SK-N-SH (cell line): ENCODE measurements at places on chromosomes 7 and 10.
A peak's percentile ranks its signal among the peaks of the same experiment; 100 is the strongest.

DNA sequence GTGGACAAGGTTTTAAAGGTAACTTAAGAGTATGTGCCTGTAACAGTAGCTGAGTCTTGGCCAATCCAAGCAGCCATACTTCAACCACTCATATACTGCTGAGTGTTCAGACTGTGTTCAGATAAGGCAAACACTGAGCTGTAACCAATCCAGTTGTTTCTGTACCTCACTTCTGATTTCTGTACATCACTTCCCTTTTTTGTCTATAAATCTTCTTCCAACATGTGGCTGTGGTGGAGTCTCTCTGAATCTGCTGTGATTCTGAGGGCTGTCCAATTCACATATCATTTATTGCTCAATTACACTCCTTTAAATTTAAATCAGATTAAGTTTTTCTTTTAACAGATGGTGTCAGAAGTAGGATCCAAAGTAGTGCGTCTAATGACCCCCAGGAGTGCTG, 149.5 kb upstream of the PHF14 start:
- no peak for DNase-seq

DNA sequence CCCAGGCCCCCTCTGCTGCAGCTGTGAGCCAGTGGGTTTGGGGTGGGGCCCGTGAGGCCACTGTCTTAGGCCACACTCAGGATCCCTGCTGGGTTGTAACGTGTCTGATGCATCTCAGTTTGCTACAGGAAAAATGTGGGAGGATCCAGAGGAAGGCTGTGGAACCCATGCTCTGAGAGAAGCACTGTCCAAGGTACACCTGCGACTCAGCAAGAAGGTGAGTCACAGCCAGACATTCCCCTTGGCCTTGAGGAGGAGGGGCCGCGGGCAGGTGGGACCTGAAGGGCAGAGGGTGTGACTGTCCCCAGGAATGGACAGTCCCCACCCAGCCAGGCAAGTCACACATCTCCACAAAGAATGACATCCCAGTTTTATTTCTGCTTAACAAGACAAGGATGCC, 27.8 kb upstream of the C10orf120 start:
- DNase-seq, result no peak

- no peak for DNase-seq
Measured at GRCh38 chr7:46160861-46161260, 239.8 kb upstream of the IGFBP3 start.

- no peak for DNase-seq
Measured at GRCh38 chr7:85172530-85172941, 14.3 kb downstream of the SEMA3D start.

GRCh38 chr7:53541475-53541874, 506.0 kb downstream of the POM121L12 start:
- DNase-seq, result no peak

- no peak for DNase-seq
Measured at GRCh38 chr7:91824201-91824600, 56.3 kb downstream of the MTERF1 start.

DNA sequence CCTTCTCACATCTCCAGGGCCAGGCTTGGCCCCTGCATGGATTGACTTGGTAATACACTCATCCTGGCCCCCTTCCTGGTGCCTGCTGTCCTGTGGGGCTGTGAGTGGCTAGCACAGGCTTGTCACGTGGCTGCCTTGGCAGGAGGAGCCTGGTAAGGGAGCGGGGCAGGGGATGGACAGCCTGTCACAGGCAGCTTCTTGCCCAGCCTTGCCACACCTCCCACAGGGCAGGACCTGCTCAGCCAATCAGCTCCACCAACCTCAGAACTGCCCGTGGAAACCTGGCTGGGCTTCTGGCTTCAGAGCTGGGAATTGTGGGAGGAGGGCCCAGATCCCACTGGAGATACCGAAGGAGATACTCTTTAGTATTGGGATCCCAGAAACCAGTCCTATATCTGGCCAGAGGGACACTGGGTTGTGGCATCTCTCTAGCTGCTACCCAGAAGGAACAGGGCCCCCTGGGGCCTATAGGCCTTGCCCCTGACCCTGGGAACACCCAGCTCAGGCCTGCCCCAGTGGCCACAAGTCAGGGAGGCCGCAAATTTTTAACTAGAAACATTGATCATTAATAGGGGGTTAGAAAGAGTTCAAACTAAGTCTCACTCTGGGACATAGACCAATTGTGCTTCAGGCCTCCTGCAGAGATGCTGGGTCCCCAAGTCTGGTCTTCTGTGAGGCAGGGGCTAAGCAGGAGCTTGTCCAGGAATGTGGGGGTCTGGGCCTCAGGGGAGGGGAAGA, at the start of gene HOGA1:
Gene HOGA1, plus strand, starts transcription at position 330 of the 738 bp plus-strand sequence. Its CDS starts 315 bp downstream, at position 645.
- DNase-seq, result peak; percentile 89

DNA sequence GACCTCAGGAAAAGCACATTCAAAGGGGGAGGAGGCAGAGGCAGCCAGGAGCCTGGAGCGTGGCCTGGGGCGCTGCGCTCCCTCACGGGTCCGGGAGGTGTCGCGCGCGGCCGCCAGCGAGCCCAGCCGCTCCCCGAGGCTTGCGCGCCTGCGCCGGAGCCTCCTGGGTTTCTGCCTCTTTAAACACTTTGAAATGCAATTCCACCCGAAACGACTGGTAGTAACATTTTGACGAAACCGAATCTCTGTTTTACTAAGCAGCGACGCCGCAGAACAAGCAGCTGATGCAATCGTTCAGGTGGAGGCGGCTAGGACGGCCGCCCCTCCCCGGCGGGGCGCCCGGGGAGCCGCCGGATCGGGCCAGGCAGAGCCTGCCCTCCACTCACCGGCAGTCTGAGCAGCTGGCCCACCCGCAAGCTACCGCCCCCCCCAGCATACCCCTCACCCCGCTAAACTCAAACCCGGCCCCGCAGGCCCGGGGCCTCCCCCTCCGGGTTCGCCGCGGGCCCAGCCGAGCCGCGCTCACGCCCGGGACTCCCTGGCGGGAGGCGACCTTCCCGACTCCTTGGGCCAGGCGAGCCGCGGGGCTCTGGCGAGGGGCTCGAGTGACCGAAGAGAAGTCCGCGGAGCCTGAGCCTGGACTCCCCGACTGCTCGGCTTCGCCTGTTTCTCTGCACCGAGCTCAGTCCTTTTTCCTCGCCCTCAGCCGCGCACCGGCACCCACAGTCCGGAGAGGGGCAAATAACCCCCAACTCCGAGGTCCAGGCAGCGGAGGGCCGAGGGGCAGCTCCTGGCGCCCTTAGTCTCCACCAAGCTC, 3.2 kb downstream of the MKX start:
- peak; percentile 52 for DNase-seq

- no peak for DNase-seq
Measured at GRCh38 chr7:155223503-155223902, 74.2 kb upstream of the INSIG1 start.

DNA sequence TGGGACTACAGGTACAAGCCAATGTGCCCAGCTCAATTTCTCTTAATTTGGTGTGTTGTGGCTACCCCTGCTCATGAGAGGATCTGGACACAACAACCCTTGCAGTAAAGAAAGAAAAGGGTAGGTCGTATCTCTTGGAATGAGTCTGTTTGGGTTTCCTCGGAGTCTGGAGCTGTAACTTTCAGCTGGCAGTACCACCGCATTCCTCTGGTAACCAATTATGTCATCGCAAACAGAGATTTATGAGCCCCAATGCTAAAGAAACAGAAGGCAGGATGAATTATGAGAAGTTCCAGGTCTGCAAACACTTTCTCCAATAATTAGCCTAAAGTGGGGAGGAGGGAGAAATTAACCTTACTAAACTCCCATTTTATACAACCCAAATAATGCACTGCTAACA, 186.6 kb upstream of the NRP1 start:
- DNase-seq, result no peak

DNA sequence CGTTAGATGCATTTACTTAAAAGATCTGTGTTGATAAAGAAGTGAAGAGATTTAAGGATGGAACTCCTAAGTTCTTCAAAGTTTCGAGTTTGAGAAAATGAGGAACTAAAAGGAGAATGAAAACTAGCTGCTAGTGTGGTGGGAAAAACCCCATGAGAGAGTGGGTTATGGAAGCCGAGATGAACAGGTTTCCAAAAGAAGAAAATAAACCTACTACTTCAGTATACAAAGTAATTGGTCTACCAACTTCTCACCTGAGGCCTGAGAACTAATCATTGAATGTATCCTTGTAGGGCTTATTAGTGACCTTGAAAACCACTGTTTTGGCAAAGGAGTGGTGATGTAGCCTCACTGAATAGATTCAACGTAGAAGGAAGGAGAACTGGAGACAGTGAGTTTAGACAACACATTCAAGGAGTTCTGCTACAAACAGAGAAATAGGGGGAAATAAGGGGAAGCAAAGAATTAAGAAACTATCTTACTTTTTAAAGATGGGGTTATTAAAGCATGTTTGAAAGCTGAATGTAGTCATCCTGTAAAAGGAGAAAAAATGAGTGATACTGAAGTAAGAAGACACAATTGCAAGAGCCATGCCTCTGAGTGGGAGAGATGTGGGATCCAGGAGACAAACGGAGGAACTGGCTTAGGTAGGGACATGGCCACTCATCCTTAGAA, 50.8 kb downstream of the CH25H start:
- DNase-seq, result no peak

DNA sequence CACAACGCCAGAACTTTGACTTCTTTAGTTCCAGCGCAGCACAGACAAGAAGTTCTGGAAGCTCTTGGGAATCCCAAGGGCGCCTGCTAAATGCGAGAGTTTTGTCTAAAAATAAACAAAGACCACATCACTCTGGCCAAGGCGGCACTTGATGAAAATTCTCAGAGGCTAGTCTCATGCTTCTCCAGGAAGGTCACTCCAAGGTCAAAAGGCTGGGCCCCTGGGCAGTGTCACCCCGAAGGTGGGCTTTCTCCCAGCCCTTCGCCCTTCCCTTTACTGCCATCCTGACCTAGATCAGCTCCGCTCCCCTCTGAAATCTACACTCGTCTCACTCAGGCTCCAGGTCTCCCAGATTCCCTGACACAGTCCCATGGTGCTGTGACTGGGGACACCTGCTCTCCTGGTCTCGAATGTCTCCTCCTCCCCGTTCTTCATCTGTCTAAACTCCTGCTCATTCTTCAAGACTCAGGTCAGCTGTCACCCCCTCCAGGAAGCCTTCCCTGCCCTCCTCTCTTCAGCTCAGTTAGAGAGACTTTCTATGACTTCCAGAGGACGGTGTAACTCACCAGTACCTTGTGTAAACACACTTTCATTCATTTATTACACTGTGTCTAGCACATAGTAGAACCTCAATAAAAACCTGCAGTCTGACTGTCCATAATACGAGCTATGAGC, 10.5 kb downstream of the FAM53B start:
- no peak for DNase-seq

DNA sequence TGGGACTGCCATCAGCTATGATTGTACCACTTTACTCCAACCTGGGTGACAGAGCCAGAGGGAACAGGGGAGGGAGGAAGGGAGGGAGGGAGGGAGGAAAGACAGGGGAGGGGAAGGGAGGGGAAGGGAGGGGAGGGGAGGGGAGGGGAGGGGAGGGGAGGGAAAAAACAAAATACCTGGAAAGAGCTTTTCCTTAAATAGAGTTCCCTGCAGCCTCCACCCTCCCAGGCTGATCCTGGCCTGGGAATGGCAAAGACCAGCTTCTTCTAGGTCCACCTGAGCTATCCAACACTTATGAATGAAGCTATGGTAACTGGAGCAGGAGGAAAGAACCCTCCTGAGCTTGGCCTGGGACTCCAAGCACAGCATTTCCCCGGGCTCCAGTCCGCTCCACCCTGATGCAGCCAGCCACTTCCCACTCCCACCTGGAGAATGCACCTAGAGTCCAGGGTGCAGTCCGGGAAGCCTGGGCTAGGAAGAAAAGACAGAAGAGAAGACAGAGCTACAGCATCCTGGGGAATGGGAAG, 66.1 kb downstream of the GRID1 start:
- DNase-seq, result no peak

GRCh38 chr10:69879634-69880257, 78.0 kb downstream of the COL13A1 start:
- DNase-seq, result no peak

GRCh38 chr10:86592413-86592812, 61.9 kb upstream of the OPN4 start:
- no peak for DNase-seq

GRCh38 chr10:124719213-124719851, 24.8 kb downstream of the FAM53B start:
- no peak for DNase-seq

DNA sequence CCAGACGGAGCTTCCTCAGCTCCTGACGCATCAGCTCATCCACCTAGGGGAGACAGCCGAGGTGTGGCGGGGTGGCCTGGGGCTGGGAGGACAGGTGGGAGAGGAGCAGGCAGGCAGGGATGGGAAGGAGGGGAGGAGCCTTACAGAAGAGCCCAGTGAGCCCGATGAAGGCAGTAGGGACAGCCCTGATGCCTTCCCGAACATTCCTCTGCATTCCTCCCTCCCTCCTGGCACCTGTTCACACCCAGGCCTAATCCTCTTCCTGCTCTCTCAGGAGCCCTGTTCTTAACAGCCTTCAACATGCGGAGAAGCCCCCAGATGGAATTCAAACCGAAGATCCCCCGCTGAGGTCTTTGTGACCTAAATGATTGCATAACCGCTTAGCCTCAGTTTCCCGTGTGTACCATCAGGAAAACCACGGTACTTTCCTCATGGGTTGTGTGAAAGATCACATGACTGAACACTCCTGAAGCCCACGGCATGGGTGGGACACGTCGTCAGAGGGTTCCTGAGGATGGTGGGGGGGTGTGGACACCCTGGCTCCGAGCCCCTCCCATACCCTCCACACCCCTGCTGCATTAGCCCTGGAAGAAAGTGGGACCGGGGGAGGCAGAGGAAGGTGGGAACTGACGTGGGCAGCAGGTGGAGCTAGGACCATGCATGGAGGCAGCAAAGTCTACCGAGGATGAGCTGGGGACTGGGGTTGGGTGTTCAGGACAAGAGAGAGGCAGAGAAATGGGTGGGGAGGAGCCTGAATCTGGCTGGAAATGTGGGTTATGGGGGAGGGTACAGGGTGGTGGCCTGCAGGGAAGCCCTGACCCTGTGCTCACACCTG, 8.8 kb upstream of the ASB10 start:
- DNase-seq, result no peak

DNA sequence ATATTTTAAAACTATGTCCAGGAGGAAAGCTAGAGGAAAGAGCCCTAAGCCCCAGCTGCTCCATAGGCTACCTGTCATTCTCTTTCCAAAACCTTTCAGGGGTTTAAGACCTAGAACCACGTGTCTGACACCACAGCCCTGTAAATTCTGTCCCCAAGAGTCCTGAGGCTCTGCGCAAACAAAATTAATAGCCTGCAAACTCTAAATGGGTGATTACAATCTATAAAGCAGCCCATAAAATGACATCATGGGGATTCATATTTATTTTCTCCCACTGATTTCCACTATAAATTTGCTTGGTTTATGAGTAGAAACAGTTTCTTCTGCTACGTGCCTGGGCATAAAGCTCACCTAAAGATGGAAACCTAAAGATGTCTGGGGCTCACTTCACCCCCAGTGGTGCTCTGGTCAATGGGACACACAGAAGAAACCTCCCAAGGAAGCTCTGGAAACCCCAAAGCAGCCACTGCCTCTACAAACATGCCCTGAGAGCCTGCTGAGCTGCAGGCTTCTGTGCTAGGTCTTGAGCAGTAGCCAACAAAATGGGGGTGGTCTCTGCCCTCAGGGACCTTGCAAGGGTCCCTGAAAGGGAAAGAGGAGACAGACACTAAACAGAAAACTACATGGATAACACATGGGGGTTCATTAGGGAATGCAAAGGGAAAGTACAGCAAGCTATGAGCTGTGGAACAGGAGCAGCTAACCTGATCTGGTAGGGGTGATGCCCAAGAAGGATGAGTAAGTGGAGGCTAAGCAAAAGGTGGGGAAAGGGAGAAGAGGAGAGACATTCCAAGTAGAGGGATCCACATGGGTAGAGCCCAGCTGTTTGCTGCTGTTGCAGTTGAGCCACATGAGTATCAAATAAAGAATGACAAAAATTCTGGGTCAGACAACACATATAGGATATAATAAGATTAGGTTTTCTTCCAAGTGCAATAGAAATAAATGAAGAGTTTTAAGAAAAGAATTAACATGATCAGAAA, 331.7 kb downstream of the KCNMA1 start:
- DNase-seq, result no peak
